RWPE2 (cell line): ENCODE measurements at places on chromosomes 4 and X.
A peak's percentile ranks its signal among the peaks of the same experiment; 100 is the strongest.

DNA sequence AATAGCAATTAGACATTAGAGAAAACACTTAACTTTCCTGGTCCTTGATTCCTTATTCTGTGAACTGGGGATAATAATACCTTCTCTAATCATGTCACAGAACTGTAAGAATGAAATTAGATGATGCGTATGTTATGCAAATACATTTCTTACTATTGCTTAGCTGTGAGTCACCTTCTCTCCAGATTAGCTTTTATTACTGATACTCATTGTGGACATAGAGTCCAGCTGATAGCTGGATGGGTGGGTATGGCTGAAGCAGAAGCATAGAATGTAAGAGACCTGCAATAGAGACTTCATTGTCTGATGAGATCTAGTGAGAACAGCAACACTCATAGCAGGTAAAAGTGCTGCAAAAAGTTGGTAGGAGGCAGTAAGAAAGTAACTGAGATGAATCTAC lies 437.2 kb upstream of the ZFP42 start:
- DNase-seq, result no peak

DNA sequence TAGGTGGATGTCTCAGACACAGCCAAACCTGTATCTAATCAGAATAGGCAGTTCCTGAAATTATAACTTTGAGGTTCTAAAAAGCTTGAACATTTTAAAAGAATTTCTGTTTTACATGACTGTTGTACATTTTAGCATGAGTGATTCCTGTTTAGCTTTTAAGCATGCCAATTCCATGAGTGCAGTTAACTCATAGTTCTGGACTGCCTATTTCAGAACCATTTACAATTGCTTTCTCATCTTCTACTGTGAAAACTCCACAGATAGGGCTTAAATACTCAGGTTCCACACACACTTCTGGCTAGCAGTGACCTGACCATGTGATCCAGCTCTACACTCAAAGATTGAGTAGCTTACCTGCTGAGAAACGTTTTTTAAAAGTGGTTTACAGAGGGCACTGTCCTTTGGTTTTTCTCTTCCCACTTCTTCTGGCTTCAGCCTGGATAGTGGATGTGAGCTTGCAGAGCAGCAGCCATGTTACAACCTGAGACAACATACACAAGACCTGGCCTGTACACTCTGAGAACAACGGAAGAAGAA lies 280.8 kb downstream of the ANKRD50 start:
- DNase-seq, result no peak

DNA sequence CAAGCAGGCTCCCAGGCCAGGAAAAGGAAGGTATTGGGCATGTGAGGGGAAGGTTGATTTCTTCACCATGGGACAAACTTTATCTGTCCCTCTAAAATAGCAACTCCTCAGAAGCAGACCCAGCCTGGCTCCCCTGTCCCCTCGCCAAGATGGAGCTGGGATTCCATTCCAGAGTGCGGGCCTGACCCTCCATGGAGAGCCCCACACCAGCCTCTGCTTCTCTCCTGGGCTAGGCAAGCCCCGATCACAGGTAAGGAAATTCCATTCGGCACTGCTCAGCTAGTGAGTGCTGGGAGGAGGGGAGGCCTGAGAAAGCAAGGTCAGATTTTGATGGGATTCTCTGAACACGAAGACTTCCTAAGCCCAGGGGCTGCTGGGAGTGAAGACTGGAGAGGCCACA lies 98.4 kb downstream of the EFNB1 start:
- no peak for DNase-seq

DNA sequence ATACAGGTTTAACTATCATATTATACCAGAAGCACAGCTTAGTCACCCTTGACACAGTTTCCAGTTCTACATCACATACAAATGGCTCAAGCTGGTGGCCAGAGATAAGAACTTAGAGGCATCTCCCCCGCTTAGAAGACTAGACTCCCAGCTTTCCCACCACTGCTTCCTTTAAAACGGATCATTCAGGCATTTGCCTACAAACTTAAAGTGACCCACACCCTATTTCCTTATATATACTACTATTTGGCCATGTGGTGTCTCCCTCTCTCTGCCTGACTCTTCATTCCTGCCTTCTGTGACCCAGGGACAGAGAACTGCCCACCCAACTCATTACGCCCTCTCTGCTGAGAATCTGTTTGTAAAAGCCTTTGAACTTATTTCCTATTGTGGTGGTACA lies 781.2 kb upstream of the DIAPH2 start:
- no peak for DNase-seq

- no peak for DNase-seq
Observed at GRCh38 chr4:56817840-56818491, 3.5 kb downstream of the SPINK2 start.

GRCh38 chr4:82382751-82383150 lies 9.0 kb upstream of the HNRNPD start:
- DNase-seq, result no peak

DNA sequence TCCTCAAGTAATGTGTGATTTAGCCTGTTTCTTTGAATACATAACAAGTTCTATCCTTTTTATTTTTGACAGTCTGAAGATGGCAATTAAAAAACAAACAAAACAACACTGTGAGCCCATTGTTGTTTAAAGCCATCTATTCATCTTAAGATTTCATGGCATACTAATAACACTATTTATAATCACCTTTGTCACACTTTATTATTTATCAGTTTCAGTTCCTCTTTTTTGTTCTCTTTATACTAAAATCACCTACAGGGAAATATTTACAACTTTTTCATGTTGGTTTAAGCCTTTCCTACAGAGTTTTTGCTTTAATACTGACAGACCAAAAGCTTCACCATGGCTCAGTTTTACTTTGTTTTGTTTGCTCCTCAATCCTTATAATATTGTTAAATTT lies 247.4 kb upstream of the CTSO start:
- no peak for DNase-seq

- DNase-seq, result no peak
Observed at GRCh38 chr4:2417226-2417764, 1.1 kb downstream of the ZFYVE28 start.

- DNase-seq, result peak; percentile 29
Observed at GRCh38 chrX:4710618-4711433, 997.4 kb upstream of the PRKX start.

DNA sequence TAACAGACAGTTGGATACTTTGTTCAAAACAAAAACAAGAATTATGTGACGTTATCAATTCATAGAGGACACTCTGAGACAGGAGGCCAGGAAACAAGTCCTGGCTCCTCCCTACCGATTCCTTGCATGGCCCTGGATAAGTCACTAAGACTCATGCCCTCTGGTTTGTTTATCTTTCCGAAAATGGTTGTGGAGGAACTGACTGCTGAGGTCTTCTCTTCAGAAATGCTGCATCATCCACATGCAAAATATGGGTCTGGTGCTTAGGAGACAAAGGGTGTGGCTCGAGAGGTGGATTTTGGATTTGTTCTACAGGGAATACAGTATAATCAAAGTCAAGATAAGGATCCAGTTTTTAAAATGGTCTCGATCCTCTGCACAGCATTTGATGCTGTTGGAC lies 130.9 kb downstream of the RELL1 start:
- DNase-seq, result no peak

DNA sequence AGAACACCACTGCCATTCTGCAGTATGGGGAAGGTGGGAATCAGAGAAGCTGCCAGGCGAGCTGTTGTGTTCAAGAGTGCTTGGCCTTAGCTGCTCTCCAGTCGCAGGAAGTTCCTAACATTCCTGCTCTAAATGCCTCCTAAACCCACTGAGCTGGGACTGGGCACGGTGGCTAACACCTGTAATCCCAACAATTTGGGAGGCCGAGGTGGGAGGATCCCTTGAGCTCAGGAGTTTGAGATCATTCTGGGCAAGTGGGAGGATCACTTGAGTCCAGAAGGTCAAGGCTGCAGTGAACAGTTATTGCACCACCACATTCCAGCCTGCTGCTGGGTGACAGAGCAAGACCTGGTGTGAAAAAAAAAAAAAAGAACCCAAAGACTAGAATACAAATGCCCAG lies 690.3 kb upstream of the FAM241A start:
- DNase-seq, result no peak

DNA sequence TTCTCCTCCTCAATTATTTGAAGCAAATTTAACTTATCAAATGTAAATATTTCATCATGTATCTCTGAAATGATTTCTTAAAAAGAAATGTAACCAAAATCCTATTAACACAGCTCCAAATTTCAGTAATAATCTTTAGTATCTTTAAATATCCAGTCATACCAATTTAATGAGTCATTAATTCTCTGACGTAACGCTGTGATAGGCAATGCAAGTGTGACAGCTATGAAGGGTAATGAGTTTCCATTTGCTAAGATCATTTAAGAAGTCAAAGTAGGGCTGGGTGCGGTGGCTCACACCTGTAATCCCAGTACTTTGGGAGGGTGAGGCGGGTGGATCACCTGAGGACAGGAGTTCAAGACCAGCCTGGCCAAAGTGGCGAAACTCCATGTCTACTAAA lies 15.6 kb downstream of the RPS3A start:
- no peak for DNase-seq

- DNase-seq, result no peak
Observed at GRCh38 chr4:108849611-108850168, 86.8 kb upstream of the ETNPPL start.

DNA sequence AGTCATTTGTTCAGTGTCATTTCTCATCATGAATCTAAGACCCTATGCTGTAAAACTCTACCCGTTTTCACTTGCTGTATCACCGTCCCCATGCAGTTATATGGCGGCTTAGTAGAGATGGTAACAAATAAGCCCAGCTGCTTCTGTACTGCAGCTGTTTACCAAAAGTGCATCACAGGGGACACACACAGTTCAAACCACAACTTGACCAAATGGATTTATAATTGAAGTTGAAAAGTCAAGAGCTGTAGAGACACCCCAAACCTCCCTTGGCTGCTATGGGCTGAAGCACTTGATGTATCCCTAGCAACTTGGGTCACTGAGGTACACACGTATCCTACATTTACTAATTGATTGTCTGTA lies 219.0 kb upstream of the FGF13 start:
- no peak for DNase-seq

GRCh38 chr4:26174027-26174426 lies 146.8 kb upstream of the RBPJ start:
- no peak for DNase-seq

DNA sequence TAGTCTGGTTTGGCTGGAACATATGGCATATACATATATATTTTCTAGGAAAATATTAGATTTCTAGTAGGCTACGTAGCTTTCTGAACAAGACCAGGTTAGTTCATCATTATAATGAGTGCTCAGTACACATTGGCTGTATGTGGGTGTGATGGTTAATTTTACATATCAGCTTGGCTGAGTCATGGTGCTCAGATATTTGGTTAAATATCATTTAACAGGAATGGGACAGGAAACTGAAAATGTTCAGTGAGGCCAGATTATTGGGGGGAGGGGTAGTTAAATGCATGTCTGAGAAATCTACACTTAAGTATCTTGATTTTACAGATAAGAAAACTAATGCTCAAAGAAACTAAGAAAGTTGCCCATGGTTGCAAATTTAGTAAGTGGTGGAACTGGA lies 160.1 kb downstream of the RBMX2 start:
- DNase-seq, result no peak

DNA sequence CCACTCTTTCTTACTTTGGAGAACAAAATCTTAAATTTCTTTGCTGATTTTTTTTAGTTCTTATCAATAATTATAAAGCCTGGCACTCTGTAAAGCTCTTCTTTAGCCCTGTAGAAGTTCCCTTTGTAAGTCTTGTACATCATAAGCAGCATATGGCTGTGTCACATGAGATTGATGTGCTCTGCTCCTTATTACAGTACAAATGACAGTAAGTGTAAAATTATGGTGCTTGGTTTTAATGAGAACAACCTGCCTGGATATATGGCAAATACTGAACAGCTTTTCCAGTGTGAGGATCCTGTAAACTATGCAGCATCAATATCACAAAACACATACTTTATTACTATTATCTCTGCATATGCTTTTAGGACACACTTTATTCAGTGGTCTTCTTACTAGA lies 145.9 kb upstream of the GNPDA2 start:
- no peak for DNase-seq

DNA sequence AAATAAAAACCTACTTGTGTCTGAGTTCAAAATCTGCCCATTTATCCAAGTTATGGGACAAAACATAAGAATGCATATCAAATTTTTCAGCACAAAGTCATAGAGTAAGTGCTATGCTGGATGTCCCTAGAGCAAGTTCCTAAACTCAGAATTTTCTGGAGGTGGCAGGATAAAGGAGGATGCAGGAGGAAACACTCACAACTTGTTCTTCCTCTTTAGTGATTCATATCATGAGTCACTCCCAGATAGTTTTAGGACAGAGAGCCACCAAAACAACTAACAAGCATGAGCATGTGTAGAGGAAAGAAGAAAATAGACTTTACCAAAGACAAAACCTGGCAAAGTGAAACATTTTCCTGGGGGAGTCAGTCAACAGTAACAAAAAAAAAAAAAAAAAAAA lies 302.7 kb downstream of the KCTD8 start:
- DNase-seq, result no peak

- DNase-seq, result no peak
Observed at GRCh38 chr4:138892483-138893407, 122.8 kb upstream of the NOCT start.

DNA sequence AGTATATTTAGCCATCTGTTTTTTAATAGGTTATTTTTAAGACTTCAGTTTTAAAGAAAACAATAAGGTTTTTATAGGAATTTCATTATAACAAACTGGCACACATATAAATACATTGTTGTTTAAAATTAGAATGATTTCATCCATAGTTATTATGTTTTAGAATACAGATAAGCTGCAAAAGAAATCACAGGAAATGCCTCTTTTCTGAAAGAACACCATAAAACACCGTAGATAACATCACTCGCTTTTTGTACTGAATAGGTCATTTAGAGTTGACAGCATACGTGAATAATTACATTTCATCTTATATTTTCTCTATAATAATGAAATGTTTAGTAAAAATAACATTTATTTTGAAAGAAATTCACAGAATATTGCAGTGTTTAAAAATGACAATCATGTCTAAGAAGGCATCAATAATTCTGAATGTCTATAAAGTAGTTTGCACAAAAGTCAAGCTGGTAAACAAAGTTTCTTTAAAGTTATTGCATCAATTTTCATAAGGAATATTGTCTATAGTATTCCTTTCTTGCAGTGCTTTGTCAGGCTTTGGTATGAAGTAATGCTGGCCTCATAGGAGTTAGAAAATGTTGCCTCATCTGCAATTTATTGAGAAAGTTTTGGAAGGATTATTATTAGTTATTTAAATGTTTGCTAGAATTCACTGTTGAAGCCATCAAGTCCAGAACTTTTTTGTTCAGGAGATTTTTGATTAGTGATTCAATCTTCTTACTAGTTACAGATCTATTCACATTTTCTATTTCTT lies 17.9 kb upstream of the VEGFC start:
- no peak for DNase-seq

- DNase-seq, result no peak
Observed at GRCh38 chrX:102975016-102975415, 37.9 kb downstream of the RAB40AL start.

GRCh38 chrX:68892651-68893050 lies 63.8 kb downstream of the EFNB1 start:
- no peak for DNase-seq

GRCh38 chr4:86561256-86561655 lies 32.9 kb upstream of the PTPN13 start:
- no peak for DNase-seq
